Stomach (tissue), 19 donors: ENCODE measurements at places on chromosomes 16 and 17.
A peak's percentile ranks its signal among the peaks of the same experiment; 100 is the strongest.

- peaks cover 39% of the 10 kb centered on the region for H3K4me1 ChIP-seq
- H3K36me3 ChIP-seq = no peaks in the 10 kb centered on the region
- H3K27me3 ChIP-seq = no peaks in the 10 kb centered on the region
- H3K27ac ChIP-seq = peak overlapping the region; percentile 91
- H3K4me3 ChIP-seq = peak overlapping the region; percentile 80
These were observed 673 bp upstream of the CHD9 start for GRCh38 chr16:53053967-53054669.

GRCh38 chr17:47978324-47978723 is 7.4 kb downstream of the CDK5RAP3 start:
- H3K4me1 ChIP-seq = no peaks in the 10 kb centered on the region
- H3K27me3 ChIP-seq = no peaks in the 10 kb centered on the region
- peaks cover 100% of the 10 kb centered on the region for H3K36me3 ChIP-seq
- DNase-seq = peak; percentile 61
- no peak overlapping the region for H3K27ac ChIP-seq

DNA sequence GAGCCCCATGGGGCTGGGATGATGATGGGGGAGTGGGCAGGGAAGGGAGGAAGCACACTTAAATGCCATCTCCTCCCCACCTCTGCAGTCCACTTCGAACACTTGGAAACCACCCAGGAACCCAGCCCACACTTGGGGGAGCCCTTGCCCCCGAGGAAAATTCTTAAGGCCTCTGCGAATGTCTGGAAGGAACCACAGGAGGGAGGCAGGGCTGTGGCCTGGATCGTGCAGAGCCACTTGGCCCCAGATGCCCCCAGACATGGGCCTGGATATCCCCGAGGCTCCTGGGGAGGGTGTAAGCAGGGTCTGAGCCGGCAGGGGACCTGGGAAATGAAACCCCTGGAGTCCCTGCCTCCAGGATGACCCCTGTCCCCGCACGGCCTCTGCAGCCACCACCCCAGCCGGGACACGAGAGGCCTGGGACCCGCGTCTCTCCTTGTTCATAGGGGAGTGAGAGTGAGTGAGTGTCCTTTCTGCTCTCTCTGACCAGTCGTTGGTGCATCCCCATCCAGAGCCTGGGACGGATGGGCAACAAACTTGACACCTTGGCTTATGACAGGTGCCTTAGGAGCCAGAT is 11.8 kb upstream of the MTSS2 start:
- H3K4me3 ChIP-seq = no peak overlapping the region
- peak overlapping the region; percentile 92 for H3K27ac ChIP-seq
- peaks cover 46% of the 10 kb centered on the region for H3K4me1 ChIP-seq
- H3K27me3 ChIP-seq = no peaks in the 10 kb centered on the region

GRCh38 chr17:66411520-66411919 is 109.1 kb downstream of the PRKCA start:
- no peaks in the 10 kb centered on the region for H3K4me1 ChIP-seq
- no peak overlapping the region for H3K27ac ChIP-seq
- DNase-seq = no peak
- no peaks in the 10 kb centered on the region for H3K36me3 ChIP-seq
- no peak overlapping the region for H3K4me3 ChIP-seq

- peak; percentile 52 for DNase-seq
- no peak overlapping the region for H3K4me3 ChIP-seq
- peak overlapping the region; percentile 80 for H3K27ac ChIP-seq
- peaks cover 28% of the 10 kb centered on the region for H3K4me1 ChIP-seq
- no peaks in the 10 kb centered on the region for H3K27me3 ChIP-seq
These were observed 33.7 kb downstream of the IST1 start for GRCh38 chr16:71929048-71929447.

- H3K4me3 ChIP-seq = no peak overlapping the region
- no peaks in the 10 kb centered on the region for H3K36me3 ChIP-seq
- no peaks in the 10 kb centered on the region for H3K4me1 ChIP-seq
These were observed 45.2 kb downstream of the HYDIN start for GRCh38 chr16:71185347-71185746.

DNA sequence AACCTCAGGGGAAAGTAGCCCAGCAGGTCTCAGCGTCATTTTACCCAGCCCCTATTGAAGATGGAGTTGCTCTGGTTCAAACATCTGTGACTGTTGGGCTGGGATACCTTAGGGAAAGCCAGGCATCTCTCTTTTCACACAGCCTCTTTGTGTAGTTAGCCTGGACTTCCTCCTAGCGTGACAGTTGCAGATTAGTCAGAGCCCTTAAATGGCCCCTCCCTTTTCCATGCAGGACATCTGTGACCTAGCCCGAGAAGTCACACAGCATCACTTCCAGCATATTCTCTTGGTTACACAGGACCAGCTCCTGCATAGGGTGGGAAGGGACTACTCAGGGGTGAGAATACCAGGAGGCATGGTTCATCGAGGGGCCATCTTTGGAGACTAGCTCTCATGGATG is 375.0 kb upstream of the RBFOX1 start:
- DNase-seq = no peak
- no peaks in the 10 kb centered on the region for H3K36me3 ChIP-seq
- H3K4me1 ChIP-seq = no peaks in the 10 kb centered on the region
- H3K27me3 ChIP-seq = no peaks in the 10 kb centered on the region
- H3K4me3 ChIP-seq = no peak overlapping the region
- H3K27ac ChIP-seq = no peak overlapping the region

- no peaks in the 10 kb centered on the region for H3K27me3 ChIP-seq
- peak within 1 kb of the TSS; percentile 69 for H3K4me3 ChIP-seq
- peak within 1 kb of the TSS; percentile 90 for H3K27ac ChIP-seq
- H3K36me3 ChIP-seq = peaks cover 34% of the 10 kb centered on the region
- DNase-seq = peak; percentile 84
- H3K4me1 ChIP-seq = peaks cover 32% of the 10 kb centered on the region
These were observed at the start of gene TELO2 for GRCh38 chr16:1492923-1493745. Gene TELO2 (plus strand): TSS chr16:1493360. CDS start chr16:1494282, 922 bp downstream.

DNA sequence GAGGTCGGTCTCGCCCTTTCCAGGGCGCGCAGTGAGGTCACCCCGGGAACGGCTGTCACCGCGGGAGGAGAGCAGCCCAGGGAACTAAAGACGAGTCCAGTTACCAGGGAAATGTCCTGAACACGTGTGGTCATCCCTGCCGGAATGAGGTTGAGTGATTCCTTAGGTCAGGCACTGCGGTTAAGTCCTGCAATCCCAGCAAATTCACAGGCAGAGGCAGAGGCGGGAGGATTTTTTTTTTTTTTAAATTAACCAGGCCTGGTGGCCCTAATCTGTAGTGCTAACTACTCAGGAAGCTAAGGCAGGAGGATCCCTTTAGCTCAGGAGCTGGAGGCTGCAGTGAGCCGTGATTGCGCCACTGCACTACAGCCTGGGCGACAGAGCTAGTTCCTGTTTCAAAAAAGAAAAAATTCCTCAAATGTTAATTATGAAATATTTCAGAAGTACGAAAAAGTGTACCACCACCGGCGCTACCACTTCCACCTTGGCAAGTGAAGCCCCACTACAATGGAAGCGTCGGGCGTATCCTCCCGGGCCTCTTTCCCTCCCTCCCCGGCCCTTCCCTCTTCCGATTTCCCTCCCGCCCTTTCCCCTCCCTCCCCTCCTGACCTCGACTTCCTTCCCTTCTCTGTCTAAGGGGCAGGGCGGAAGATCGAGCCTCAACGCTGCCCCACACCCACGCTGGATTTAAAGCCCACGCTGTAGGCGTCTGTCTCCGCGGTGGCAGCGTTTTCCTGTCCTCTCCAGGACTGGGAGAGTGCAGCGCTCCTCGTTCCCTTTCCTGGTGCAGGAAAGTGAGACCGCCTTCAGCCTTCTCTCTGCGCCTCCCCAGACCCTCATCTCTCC is 27.3 kb downstream of the SLFN11 start:
- H3K36me3 ChIP-seq = no peaks in the 10 kb centered on the region
- peaks cover 8% of the 10 kb centered on the region for H3K4me1 ChIP-seq
- H3K27ac ChIP-seq = peak overlapping the region; percentile 62
- peak overlapping the region; percentile 46 for H3K4me3 ChIP-seq

GRCh38 chr17:18328643-18329204 is 13.6 kb downstream of the SMCR8 start:
- H3K4me3 ChIP-seq = no peak overlapping the region
- H3K27me3 ChIP-seq = no peaks in the 10 kb centered on the region
- H3K36me3 ChIP-seq = peaks cover 100% of the 10 kb centered on the region
- no peak for DNase-seq

- H3K4me1 ChIP-seq = no peaks in the 10 kb centered on the region
- H3K27me3 ChIP-seq = no peaks in the 10 kb centered on the region
These were observed 24.6 kb upstream of the KCNJ12 start for GRCh38 chr17:21351366-21352065.

DNA sequence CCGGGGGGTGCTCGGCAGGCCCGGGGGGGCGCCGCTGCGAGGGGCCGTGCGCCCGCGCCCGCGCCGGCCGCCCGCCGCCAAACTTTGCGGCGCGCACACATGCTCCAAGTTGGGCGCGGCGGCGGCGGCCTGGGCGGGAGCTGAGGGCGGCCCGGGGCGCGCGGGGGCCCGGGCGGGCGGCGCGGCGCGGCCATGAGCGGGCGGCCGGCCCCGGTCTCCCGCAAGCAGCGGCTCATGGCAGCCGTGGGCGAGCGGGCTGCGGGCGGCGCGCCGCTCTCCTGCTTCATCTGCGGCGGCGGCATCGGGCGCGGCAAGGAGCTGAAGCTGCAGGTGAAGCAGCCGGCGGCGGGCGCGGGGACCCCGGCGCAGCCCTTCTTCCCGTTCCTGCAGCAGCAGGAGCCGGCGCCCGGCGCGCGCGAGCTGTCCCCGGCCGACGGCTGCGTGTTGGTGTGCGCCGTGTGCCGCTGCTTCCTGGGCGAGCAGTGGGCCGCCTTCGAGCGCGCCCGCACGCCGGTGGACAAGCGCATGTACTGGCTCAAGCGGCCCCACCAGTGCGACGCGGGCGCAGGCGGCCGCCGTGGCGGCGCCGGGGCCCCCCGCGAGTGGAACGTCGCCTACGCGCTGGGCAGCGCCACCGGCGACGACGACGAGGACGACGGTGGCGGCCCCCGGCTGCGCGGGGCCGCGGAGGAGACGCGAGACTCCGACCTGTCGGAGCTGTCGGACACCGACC is 57.2 kb upstream of the CIBAR2 start:
- H3K4me1 ChIP-seq = peaks cover 94% of the 10 kb centered on the region
- peak; percentile 64 for DNase-seq
- H3K4me3 ChIP-seq = peak overlapping the region; percentile 56
- no peaks in the 10 kb centered on the region for H3K36me3 ChIP-seq
- no peak overlapping the region for H3K27ac ChIP-seq
- H3K27me3 ChIP-seq = no peaks in the 10 kb centered on the region

DNA sequence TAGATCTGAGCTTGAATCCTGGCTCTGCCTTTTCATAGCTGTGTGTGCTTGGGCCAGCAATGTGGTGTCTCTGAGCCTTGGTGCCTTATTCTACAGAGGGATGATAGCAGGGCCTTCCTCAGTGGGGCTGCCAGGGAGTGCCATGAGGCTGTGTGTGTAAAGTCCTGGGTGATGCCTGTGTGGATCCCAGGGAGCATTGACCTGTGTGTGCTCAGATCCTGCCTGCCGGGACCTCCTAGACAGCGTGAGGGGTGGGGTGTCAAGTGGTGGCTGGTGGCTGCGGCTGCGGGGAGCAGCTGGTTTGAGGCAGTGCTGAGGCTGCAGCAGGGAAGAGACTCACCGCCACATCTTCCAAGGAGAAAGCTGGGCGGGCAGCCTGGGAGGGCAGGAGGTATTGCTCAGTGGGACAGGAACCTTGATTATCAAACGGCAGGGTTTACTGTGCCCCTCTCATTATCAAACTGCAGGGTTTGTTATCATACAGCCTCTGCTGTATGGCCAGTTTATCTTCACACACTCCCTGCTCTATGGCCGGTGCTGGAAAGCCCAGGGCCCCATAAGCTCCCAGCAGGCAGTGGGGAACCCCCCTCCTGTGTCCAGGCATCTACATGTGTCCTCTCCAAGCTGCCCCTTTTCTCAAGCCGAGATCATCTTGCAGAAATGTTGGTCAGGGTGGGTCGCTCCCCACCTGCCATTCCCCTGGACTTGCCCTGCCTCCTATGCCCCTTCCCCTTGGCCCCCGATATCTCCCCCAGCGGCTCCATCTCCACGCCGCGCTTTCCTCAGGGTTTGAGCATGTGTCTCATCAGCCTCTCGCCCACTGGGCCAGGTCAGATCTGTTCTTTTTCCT is 3.1 kb upstream of the ADCY7 start:
- peaks cover 45% of the 10 kb centered on the region for H3K4me1 ChIP-seq
- no peaks in the 10 kb centered on the region for H3K36me3 ChIP-seq
- no peak overlapping the region for H3K4me3 ChIP-seq
- no peak overlapping the region for H3K27ac ChIP-seq
- no peaks in the 10 kb centered on the region for H3K27me3 ChIP-seq
- DNase-seq = no peak

GRCh38 chr17:64777415-64778239 is 115.5 kb upstream of the SMURF2 start:
- no peaks in the 10 kb centered on the region for H3K36me3 ChIP-seq
- peak overlapping the region; percentile 65 for H3K27ac ChIP-seq
- peaks cover 11% of the 10 kb centered on the region for H3K27me3 ChIP-seq
- DNase-seq = no peak

- no peaks in the 10 kb centered on the region for H3K27me3 ChIP-seq
- H3K36me3 ChIP-seq = no peaks in the 10 kb centered on the region
- DNase-seq = peak; percentile 39
- peaks cover 30% of the 10 kb centered on the region for H3K4me1 ChIP-seq
These were observed 1.2 kb downstream of the HSDL1 start for GRCh38 chr16:84143784-84144199.

- no peak for DNase-seq
- peaks cover 25% of the 10 kb centered on the region for H3K4me1 ChIP-seq
- peaks cover 20% of the 10 kb centered on the region for H3K36me3 ChIP-seq
- H3K4me3 ChIP-seq = no peak overlapping the region
These were observed 41.5 kb downstream of the CYB5B start for GRCh38 chr16:69465881-69466280.

- no peaks in the 10 kb centered on the region for H3K4me1 ChIP-seq
- no peaks in the 10 kb centered on the region for H3K27me3 ChIP-seq
- H3K27ac ChIP-seq = no peak overlapping the region
- no peaks in the 10 kb centered on the region for H3K36me3 ChIP-seq
- DNase-seq = no peak
These were observed 222.6 kb upstream of the CPHXL start for GRCh38 chr16:75948886-75949285.

GRCh38 chr17:2122641-2123302 is 67.9 kb downstream of the HIC1 start:
- H3K4me1 ChIP-seq = peaks cover 26% of the 10 kb centered on the region
- DNase-seq = peak; percentile 34
- H3K36me3 ChIP-seq = no peaks in the 10 kb centered on the region
- no peak overlapping the region for H3K4me3 ChIP-seq

DNA sequence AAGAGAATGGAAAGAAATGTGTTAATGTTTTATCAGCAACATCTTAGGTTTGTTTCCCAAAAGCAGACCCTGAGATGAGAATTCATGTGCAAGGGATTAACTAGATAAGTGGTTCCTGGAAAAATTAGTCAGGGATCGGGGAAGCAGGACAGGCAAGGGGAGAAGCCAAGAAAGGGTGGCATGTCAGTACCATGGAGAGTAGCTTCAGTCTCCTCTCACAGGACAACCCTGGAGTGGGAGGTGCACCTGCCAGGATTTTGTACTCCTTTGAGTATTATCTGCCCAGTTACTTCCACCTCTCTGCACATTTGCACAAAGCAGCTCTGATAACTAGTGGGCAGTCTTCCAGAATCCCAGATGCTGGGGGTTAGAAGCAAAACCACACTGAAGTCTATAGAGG is 117.0 kb downstream of the RGS9 start:
- DNase-seq = no peak
- no peaks in the 10 kb centered on the region for H3K4me1 ChIP-seq
- no peaks in the 10 kb centered on the region for H3K27me3 ChIP-seq
- no peak overlapping the region for H3K4me3 ChIP-seq
- no peak overlapping the region for H3K27ac ChIP-seq

- no peak overlapping the region for H3K27ac ChIP-seq
- H3K4me1 ChIP-seq = no peaks in the 10 kb centered on the region
- H3K36me3 ChIP-seq = no peaks in the 10 kb centered on the region
These were observed 225.5 kb downstream of the STX8 start for GRCh38 chr17:9350080-9350479.
